Nephron progenitor cell (in vitro differentiated cells): ENCODE measurements at places on chromosomes 2 and 18.

- DNase-seq = no peak
Measured at GRCh38 chr2:100212850-100213249, 70.5 kb upstream of the AFF3 start.

- no peak for DNase-seq
Measured at GRCh38 chr2:16629044-16629443, 36.6 kb downstream of the CYRIA start.

GRCh38 chr2:121408641-121409040 lies 122.0 kb upstream of the RNU4ATAC start:
- DNase-seq = no peak

DNA sequence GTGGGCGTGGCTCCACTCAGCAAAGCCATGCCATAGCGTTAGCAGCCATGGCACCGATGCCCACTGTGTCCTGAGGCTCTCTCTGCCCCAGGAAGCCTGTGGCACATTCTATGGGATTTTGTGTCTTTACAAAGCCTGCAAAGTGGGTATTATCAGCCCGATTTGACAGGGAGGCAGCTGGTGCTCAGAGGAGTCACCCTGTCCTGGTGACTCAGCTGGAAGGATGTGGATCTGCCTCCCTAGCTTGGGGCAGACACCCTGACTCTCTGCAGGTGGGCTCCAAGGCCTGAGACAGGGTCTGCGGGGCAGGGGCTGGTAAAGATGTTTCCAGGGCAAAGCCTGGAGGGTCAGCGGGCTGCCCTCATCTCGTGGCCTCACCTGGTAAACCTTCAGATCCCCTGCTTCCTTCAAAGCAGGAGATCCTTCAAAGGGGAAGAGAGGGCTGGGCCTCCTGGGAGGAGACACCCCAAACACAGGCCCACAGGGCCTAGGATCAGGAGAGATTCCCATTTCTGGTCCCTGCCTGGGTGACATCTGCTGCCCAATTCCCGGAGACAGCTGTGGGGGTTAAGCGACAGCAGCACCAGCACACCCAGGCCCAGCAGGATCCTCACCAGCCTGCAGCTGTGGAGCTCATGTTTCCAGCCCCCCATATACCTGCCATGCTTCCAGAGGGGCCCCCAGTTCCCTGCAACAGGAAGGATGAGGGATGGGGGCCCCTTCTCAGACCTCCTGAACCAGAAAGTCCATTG lies 3.0 kb upstream of the ASB1 start:
- DNase-seq = no peak

DNA sequence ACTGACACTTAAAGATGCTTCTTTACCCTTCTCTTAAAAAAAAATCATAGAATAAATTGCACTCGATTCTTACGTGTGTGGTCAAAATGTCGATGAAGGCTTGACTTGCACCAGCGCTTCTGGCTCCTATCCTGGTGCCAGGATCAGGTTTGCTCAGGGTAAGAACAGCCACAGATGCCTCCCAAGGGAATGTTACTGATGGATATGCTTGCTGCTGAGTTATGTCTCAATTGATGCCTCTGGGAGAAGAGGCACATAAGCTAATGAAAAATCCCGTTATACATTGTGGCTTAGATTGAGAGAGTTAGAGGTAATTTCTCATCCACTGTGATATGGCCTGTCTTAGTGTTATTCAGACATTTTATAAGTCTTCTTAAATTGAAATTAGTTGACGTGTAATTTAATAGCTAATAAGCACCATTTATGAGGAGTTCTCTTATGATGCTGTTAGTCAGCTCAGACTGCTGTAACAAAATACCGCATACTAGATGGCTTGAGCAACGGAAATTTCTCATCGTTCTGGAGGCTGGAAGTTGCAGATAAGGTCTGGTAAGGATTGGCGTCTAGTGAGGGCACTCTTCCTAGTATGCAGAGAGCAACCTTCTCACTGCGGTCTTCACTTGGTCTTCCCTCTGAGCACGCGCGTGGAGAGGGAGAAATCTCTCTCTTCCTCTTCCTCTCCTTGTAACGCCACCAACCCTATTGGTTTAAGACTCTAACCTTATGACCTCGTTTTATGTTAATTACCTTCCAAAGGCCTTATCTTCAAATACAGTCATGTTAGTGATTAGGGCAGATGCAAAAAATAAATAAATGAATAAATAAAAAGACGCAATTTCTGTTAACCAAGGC lies 116.6 kb upstream of the NOSTRIN start:
- no peak for DNase-seq

- DNase-seq = no peak
Measured at GRCh38 chr2:220396287-220396686, 768.9 kb downstream of the SLC4A3 start.

DNA sequence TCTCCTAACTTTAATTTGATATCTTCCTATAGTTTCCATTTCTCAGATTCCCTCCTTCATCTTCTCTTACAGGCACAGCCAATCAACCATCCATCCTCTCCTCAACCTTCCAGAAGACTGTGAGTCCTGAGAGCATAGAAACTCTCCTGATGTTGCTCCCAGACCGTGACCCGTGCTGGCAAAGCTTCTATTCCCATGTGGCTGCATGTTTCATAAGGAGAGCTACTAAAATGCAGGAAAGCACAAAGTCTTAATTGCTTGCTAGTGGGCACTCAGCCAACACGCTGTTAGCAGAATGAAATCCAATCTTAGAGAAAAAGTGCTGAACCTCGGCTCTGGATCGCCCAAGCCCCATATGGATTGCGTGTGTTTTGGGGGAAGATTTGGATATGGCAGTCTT lies 1244.7 kb upstream of the ZEB2 start:
- DNase-seq = no peak

GRCh38 chr18:32298171-32298667 lies 108.4 kb downstream of the MEP1B start:
- DNase-seq = no peak

DNA sequence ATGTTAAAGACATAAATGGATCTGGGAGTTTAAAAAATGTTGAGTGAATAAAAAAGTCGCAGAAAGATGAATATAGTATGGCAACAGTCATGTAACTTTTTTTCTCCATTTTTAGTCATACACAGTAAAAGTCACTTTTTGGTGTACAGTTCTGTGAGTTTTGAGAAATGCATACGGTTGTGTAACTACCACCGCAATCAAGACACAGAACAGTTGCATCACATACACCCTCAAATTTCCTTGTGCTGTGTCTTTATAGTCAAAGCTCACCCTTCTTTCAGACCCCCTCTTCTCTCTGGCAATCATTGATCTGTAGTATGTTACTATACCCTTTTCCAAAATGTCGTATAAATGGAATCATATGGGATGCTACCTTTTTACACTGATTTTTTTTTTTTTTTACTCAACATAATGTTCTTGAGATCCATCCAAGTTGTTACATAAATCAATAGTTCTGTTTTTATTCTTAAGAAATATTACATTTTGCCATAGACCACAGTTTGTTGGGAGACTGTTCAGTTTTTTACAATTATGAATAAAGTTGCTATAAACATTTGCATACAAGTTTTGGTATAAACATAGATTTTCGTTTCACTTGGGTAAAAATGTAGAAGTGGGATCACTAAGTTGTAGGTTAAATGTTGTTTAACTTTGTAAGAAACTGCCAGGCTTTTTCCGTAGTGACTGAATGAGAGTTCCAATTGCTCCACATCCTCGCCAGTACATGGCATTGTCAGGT lies 35.4 kb upstream of the AGFG1 start:
- DNase-seq = no peak

DNA sequence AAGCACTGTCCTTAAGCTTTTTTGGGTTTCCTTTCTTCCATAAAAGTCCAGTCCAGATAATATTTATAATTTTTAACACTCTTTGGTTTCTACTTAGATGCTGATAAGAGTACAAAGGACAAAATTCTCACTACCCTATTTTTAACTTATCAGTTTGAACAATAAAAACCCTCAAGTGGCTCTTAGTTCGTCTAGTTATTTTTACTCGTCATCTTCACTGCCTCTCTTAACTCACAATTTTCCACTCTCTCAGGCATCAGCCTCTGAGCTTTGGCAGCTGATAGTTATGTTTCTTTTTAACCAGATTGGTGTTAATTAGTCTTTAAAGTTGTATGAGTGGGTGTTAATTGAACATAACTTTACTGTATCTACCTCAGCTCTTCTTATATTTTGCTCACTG lies 517.1 kb upstream of the SYT4 start:
- DNase-seq = no peak

DNA sequence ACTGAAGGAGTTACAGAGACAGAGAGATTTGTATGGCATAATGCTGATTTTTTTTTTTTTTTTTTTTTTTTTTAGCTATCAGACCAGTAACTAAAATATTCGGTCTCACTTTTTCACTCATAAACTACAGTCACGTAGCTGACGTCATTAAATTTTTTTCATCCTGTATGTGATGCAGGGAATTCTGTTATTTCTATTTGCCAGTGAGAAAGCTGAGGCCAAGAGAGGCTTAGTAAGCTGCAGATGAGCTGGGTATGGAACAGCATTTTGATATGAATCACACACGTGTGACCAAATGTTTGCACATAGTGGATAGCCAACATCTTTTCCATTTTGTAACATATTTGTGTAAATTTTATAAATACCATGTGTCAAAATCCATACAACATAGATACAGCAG lies 79.1 kb upstream of the EPB41L3 start:
- DNase-seq = no peak

DNA sequence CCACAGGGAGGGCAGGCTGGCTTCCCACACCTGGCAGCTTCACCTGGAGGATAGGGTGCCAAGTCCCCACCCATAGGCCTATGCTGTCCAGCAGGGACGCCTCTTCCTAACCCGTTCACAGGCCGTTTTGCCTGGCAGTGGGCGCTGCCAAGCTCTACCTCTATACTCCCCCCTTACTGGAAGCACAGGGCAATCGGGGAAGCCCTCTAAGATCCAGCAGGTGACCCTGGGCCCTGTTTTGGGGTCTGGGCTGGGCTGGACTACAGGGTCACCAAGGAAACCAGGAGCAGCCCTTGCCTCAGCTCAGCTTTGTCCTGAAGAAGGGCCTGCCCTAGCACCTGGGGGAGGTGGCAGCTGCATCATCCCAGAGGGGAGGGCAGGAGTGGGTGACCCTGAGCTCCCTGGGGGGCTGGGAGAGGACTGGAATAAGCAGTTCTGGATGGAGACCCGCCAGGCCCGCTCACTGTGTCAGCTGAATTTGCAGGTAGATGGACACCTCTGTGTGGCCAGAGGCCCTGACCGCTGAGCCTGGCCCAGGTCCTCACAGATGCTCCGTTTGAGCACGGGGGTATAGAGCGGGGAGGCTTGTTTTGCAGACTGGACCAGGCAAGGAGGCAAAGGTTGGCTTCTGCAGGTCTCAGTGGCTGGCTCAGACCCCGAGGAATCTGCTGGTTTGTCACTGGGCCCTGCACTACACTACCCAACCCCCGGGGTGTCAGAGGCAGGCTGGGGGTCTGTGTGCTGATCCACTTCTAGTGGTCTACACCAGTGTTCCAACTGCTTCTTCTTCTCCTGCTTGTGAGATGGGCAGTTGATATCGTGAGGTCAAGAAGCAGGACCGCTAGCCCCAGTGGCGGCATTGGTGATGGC lies 163.1 kb downstream of the ASB1 start:
- no peak for DNase-seq

DNA sequence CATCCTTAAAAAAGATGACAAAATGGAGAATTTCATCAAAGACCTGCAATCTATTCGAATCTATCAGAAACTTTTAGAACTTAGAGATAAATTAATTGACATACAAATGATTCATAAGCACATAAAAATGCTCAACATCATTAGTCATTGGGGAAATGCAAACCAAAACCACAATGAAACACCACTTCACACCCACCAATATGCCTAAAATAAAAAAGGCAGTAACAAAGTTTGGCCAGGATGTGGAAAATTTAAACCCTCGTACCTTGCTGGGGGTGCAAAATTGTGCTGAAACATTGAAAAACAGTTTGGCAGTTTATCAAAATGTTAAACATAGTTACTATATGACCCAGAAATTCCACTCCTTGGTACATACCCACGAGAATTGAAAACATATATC lies 11.5 kb upstream of the EIF2AK3 start:
- DNase-seq = no peak

DNA sequence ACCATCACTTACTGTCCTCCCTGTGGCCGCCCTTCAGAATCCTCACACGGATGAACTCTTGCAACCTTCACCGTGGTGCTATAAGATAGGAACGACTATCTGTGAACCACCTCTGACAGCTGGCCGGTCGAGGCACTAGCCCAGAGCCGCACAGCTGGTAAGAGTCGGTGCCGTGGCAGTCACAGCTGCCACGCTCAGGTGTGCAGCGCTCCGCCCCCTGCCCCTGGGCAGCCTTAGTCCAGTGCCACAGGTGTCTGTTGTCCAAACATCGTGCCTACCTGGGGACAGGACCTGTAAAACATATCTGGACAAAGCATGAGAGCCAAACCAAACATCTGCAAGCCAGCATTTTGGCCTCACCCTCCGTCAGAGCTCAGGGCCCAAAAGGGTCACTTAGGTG lies 55.3 kb upstream of the SALL3 start:
- DNase-seq = no peak

DNA sequence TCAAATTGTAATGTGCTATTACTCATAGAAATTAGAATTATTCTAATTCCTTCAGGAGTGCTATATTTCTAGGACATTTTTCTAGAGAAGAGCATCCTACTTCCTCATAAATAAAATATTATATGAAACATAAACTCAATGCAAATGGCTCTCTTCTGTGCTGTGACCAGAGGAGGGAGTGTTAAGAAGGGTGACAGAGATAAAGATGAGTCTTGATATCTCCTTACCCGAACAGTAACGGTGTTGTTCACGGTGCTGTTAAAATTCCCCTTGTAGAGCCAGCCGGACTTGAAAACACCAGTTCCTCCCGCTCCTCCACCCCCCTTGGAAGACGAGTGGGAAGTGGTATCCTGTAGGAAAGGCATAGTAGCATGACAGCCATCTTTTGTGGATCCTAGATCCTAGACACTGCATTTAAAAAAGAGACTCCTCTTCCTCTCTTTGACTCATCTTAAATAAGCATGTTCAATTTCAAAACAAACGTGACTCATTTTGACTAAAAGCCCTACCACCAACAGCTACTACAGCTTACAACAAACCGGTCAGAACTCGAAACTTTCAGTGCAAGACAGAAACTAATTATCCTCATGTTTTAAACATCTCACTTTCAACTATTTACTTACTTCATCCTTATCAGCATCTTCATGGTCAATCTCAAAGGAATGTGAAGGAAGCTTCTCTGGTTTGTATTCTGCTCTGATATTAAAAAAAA lies 156.3 kb downstream of the DOCK10 start:
- DNase-seq = no peak

GRCh38 chr18:28846958-28847357 lies 670.0 kb upstream of the CDH2 start:
- no peak for DNase-seq
